Fibroblast of skin of left quadriceps (primary cell): ENCODE measurements at places on chromosomes 7 and 10.

- no peak for DNase-seq
Measured at GRCh38 chr7:38842746-38843145, 66.2 kb downstream of the VPS41 start.

GRCh38 chr10:74282848-74283210 is 131.8 kb downstream of the ADK start:
- DNase-seq, result no peak

GRCh38 chr7:130441408-130441869 is 623 bp upstream of the CEP41 start:
- no peak for DNase-seq

GRCh38 chr7:30201921-30202320 is 67.1 kb downstream of the MTURN start:
- DNase-seq, result no peak

GRCh38 chr10:18068401-18068800 is 71.8 kb upstream of the CACNB2 start:
- DNase-seq, result no peak

GRCh38 chr7:138442822-138443221 is 17.2 kb upstream of the TRIM24 start:
- DNase-seq, result no peak

DNA sequence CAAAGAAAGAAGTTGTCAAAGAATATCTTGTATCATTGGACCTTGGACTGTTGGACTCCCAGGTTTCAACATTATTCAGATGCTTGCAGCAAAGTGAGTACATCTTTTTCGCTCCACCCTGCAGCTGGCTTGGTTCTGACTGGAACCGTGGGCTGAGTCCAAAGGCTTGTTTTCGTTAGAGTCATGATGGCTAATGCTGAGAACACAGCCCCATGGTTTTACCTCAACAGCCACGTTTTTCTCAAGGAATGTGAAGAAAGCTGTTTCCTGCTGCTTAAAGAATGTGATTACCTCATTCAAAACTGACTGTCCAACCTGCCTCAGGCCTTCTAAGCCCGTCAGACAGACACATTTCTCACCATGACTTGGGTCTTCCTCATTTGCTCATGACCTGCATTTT is 69.5 kb downstream of the STEAP1B start:
- no peak for DNase-seq

- no peak for DNase-seq
Measured at GRCh38 chr7:141201145-141201885, 127.5 kb downstream of the TMEM178B start.

GRCh38 chr7:65390588-65390987 is 16.9 kb downstream of the ZNF92 start:
- no peak for DNase-seq

DNA sequence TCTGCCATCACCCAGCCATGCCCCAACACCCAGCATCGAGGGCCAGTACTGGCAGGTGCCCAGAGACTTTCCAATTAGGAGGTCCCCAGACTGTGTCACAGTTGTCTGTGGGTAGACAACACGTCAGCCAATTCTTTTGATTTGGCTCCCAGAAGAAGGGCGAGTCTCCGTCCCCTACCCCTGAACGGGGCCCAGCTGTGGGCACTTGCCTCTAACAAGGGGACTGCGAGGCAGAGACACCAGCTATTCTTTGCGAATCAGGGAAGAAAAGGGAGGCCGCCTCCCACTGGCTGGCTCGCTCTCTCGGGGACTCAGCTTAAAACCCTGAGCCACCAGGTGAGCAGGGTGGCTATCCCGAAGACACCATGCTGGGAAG is 167.3 kb downstream of the USP6NL start:
- DNase-seq, result no peak

GRCh38 chr7:108093851-108094331 is 36.3 kb downstream of the LAMB4 start:
- DNase-seq, result no peak

- peak; percentile 85 for DNase-seq
Measured at GRCh38 chr10:33273295-33274002, 61.0 kb downstream of the NRP1 start.

- DNase-seq, result no peak
Measured at GRCh38 chr10:972763-973162, 15.5 kb upstream of the GTPBP4 start.

- no peak for DNase-seq
Measured at GRCh38 chr10:97171001-97171400, 14.8 kb downstream of the SLIT1 start.

- peak; percentile 1 for DNase-seq
Measured at GRCh38 chr7:140478246-140479061, 851 bp downstream of the MKRN1 start.

DNA sequence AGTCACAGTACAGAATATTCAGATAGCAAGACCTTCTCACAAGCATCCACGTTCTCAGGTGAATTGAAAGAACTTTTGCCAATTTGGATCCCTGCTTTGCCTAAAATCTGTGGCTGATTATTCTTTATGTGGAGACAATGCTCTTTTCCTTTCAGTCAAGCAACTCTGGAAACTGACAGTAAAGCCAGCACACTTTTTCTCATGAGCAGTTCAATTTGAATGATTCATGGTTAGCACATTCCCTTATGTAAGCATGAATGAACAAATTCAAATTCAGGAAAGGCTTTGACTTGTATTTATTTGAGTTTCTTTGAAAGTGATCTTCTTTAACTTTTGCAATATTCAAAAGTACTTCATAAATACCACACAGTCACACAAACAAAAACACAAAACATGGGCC is 57.6 kb downstream of the MEOX2 start:
- no peak for DNase-seq

DNA sequence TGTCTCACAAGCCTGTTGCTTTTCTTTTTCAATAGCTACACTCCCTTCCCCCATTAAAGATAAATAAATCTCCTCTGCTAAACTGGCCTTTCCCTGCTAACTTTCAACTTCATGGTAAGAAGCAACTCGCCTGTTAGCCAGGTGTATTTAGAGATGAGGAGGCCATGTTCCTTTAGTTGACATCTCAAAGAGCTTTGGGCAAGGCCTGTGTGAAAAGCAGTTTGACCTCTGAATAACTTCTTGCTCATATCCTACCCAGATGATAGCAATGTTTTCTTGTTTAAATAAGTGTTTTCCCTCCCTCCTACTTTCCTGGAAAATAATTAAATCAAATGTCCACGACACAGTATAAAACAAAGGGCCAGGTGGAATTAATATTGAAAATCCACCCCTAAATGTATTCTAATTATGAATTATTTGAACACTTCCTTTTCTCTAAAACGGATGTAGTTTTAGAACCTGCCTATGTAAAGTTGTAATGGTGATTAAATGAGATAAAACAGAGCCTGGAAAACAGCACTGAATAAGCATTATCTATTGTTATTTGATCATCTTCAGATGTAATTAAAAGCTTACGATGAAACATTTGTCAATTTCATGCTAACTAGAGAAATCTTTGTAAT is 78.5 kb downstream of the HGF start:
- DNase-seq, result no peak
